CD4-positive, alpha-beta T cell treated with Interleukin-4 for 1 hour (primary cell): ENCODE measurements at places on chromosomes 3 and 15.
A peak's percentile ranks its signal among the peaks of the same experiment; 100 is the strongest.

DNA sequence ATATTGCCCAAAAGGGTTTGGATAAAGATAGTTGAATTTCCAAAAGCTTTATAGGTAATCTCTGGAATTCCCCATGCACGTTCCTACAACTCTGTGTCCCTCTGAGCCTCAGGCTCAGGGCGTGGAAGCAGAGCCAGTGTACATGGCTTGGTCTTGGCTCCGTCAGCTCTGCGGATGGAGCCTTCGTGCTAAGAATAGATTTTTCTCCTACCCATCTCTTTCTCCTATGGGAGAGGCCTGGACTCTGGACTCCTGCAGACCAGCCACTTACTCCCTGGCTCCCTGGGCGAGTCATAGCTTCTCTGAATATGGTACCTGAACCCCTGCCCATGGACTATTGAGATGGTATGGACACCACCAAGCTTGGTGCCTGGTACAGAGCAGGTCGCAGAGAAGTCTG lies 99.9 kb downstream of the EEFSEC start:
- DNase-seq, result no peak

DNA sequence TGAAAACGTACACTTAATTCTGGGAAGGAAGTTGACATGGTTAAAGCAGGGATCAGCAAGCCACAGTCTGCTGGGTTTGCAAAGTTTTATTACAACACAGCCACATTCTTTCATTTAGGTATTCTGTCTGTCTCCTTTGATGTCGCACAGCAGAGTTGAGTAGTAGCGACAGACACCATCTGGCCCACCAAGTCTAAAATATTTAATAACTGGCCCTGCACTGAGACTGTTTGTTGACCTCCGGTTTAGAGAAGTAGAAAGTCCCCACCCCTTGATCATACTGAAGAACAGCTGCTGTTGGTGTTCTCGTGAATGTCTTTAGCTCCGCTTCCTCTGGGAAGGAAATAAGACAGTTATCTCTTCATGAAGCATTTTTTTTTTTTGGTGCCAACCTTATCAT lies 66.2 kb downstream of the MCTP2 start:
- DNase-seq, result peak; percentile 35

DNA sequence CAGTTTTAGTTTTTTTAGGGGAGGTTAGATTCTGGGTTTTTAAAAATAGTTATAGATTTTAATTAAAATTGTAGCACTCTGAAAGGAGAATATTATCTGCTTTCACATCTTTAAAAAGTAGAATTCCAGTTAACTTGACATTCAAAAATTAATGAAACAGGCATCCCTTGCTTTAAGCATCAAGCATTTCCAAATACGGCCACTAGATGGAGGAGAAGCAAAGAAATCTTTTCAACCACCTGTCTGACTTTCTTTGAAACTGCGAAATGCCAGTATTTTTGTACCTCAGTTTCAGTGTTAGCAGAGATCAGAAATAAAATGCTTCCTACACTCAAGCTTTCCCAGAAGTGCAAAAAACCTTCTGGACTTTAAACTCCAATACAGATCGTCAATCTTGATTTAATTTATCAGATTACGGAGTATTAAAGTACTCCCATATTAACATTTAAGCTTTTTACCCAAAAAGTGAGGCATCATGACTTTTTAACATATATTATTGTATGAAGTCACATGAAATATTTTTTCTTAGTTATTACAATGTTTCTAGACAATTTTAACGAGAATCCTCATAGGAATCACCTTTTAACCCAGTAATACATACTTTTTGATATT lies 153.3 kb downstream of the P3H2 start:
- peak; percentile 53 for DNase-seq

- peak; percentile 11 for DNase-seq
Observed at GRCh38 chr15:78242128-78242527, 7.8 kb upstream of the ACSBG1 start.

DNA sequence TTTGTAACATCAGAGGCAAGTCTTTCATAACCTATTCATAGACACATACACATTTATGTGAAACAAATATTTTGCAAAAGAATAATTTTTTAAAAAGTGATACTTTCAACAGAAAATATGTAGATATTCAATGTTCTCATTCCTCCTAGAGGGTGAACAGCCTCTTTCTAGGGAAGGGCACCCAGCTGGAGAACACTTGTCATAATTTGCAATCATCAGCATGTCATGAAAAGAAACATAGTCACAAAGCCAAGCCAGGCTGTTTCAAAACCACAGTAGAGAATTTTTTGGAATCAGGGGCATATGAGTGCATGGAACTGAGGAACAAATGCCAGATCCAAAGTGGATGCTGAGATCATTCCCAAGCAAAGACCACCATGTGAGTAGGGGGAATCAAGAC lies 406.9 kb upstream of the ADAMTS9 start:
- DNase-seq, result no peak

DNA sequence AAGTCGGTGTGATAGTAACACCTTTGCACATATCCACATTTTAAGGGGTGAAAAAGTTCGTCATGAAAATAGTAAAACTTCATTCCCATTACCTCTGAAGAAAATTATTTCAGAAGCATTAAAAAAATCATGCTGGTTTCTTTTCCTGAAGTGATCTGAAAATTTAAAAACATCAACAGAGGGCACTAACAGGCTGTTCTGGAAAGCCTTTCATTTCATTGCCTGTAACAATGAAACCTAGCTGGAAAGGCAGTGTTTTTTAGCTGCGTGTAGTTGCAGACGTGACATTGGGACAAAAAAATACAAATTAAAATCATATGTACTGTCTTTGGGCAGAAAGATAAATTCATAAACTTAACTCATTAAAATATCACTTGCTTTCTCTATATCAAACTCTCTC lies 993.8 kb downstream of the GBE1 start:
- DNase-seq, result no peak

DNA sequence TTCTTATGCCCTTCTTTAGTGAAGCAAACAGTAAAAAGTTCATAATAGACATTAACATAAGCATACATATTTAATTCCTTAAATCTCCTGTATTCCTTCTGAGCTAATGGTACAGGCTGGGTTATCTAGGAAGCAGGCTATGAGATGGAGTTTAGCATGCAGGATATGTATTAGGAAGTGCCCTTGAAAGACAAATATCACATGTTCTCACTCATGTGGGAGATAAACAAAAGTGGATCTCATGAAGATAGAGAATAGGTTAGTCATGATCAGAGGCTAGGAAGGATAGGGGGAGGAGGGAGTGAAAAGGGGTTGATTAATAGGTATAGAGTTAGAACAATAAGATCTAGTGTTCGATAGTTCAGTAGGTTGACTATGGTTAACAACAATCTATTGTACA lies 105.4 kb downstream of the CLASP2 start:
- DNase-seq, result no peak

- peak; percentile 1 for DNase-seq
Observed at GRCh38 chr15:89504166-89504565, 7.8 kb upstream of the RHCG start.

- DNase-seq, result no peak
Observed at GRCh38 chr15:100202309-100202960, 139.3 kb downstream of the ADAMTS17 start.

GRCh38 chr3:194537732-194538247 lies 51.0 kb upstream of the ATP13A3 start:
- DNase-seq, result no peak

DNA sequence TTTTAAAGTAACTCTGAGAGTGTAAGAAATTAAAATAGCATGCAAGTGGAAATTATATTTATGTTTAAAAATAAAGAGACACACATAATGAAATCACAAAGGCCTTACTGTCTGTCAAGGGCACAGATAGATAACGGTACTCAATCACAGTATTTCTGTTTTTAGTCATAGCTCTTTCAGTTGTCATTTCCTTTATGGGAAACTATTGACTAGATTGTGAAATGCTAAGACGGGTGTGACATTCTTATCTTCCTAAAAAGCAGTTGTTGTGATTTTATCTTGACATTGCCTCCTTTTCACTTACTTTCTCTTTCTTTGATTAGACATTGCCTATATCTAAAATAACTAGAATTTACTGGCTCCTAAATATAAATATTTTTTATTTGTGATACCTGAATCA lies 100.1 kb upstream of the PLSCR5 start:
- no peak for DNase-seq

DNA sequence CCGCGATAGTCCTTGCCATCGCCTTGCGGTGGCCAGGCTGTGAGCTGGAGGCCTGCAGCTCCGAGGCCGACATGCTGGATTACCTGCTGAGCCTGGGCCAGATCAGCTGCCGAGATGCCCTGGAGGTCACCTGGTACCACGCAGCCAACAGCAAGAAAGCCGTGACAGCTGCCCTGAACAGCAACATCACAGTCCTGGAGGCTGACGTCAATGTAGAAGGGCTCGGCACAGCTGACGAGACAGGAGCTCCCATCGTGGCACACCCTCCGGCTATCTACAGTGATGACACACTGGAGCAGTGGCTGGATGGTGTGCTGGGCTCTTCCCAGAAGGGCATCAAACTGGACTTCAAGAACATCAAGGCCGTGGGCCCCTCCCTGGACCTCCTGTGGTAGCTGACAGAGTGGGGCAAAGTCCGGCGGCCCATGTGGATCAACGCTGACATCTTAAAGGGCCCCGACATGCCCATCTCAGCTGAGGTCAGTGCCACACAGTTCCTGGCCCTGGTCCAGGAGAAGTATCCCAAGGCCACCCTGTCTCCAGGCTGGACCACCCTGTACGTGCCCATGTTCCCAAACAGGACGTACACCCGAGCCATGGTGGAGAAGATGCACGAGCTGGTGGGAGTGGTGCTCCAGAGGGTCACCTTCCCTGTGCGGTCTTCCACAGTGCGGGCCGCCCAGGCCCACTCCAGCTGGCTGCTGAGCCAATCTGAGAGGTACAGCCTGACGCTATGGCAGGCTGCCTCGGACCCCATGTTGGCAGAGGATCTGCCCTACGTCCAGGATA lies 70.2 kb downstream of the FAM43A start:
- DNase-seq, result no peak

DNA sequence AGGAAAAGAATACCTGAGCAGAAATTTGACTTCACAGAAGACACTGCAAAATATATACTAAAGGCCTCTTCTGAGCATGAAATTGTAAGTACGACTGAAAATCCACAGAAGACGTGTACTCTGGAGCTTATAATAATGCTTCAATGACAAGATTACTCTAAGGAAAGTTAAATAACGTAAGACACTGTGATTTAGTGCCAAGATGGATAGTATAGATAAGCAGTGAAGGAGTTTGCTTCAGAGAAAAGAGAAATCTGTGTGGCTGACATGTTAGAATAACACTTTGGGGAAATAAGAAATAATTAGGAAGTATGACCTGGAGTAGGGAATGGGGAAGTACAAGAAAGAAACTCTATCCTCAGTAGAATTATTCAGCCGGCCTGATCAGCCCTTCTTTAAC lies 28.9 kb downstream of the ALDH1A2 start:
- no peak for DNase-seq

- DNase-seq, result no peak
Observed at GRCh38 chr3:126956866-126957650, 25.9 kb upstream of the PLXNA1 start.

GRCh38 chr3:100063929-100064461 lies 50.3 kb downstream of the FILIP1L start:
- DNase-seq, result no peak

GRCh38 chr15:31222773-31223341 lies 103.8 kb upstream of the KLF13 start:
- DNase-seq, result no peak

- DNase-seq, result no peak
Observed at GRCh38 chr3:13372656-13373055, 47.5 kb downstream of the NUP210 start.

DNA sequence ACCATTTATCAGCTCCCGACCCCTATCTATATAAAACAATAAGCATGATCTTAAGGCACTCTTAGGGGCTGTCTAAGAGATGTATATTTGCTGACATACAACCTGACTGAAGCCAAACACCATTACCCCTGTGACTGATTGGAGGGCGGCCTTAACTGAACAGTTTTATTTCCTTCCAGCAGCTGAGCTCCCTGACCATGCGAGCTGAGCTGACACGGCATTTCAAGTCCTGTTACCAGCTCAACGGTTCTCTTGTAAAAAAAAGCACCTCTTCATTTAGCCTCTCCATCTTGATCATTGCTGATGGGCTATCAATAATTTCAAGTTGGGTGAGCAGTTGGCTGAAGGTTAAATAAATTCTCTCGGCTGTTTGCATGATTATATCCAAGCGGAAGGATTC lies 33.4 kb upstream of the BNIP2 start:
- no peak for DNase-seq

DNA sequence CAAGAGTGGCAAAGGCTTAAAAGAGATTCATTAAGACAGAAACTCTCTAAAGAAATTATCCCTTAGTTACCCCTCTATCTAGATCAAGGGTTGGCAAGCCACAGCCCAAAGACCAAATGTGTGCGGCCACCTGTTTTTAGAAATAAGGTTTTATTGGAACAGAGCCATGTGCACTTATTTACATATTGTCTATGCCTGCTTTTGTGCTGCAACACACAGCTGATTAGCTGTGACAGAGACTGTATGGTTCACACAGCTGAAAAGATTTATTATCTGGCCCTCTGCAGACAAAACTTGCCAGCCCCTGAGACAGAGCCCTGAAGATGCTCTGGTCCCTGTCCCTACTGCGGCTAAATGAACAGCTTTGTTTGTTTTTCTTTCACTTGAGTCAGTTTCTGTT lies 88.1 kb downstream of the ADAMTS9 start:
- DNase-seq, result no peak

GRCh38 chr3:7733933-7734332 lies 767.7 kb upstream of the LMCD1 start:
- no peak for DNase-seq
